ENCODE measurements at places on chromosomes 3 and 15.

- peaks cover 1% of the 10 kb centered on the region for H3K27me3 ChIP-seq
- no peak overlapping the region for H3K27ac ChIP-seq
- no peak for DNase-seq
- no peaks in the 10 kb centered on the region for H3K36me3 ChIP-seq
- no peaks in the 10 kb centered on the region for H3K4me1 ChIP-seq
- no peak overlapping the region for H3K4me3 ChIP-seq
Measured at GRCh38 chr3:123376451-123377242, 72.2 kb downstream of the ADCY5 start.

DNA sequence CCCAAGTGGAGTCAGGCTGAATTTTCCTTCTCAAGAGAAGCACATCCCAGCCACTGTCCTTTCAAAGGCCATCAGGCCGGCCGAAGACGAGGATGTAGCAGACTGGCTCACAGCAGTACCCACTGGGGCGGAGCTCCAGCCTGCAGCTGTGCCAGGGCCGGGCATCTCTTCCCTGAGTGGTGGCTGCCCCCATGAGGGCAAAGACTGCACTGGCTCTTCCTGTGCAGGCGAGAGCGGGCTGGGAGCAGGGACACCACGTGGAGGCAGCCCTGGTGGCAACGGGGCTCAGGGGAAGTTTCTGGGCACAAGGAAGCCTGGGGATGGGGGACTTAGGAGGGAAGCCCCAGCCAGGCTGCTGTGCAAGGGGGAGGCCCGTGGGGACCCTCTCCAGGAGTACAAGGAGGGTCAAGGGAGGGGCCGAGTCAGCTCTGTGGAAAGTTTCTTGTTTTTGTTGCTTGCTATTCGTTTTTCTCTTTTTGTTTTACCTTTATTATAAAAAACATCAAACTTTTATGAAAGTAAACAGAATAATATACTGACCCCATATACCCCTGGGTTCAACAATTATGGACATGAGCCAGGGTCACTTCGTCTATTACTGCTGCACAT lies 66.1 kb downstream of the RPN1 start:
- H3K27ac ChIP-seq = no peak overlapping the region
- DNase-seq = peak; percentile 75
- no peaks in the 10 kb centered on the region for H3K36me3 ChIP-seq
- no peak overlapping the region for H3K4me3 ChIP-seq

DNA sequence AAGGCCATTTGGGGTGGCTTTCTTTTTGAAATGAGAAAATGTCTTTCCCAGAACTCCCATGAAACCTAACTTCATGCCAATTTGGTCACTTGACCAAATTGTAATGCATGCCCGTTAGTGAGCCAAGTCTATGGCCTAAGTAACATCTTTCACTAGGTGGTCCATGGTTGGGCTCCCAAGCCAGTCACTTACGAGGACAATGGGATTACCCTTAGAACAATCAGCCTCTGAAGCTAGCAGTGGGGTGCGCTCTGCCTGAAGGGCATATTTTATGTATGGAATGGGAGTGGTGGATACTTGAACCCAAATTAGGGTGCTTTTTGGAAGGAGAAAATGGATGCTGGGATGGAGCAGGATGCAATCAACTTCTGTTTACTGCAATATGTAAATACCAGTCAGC lies 127.4 kb upstream of the GOLIM4 start:
- H3K27ac ChIP-seq = no peak overlapping the region
- no peak overlapping the region for H3K4me3 ChIP-seq
- DNase-seq = no peak
- no peaks in the 10 kb centered on the region for H3K36me3 ChIP-seq
- peaks cover 7% of the 10 kb centered on the region for H3K27me3 ChIP-seq

DNA sequence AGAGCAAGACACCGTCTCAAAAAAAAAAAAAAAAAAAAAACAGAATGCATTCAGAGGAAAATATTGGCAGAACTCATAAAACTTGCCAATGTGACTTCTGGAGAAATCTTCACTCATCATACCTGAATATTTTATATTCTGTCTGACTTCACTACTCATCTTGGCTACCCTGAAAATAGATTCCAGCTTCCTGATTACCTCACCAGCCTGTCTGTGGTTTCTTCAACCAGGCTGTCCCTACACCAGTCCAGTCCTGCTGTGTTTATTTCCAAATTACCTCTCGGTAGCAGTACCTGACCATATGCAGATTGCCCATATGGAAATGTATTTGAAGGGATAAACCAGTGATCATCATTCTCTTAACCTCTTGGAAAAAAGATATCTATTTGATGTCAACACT lies 9.3 kb upstream of the P3H2 start:
- H3K36me3 ChIP-seq = no peaks in the 10 kb centered on the region
- no peaks in the 10 kb centered on the region for H3K4me1 ChIP-seq
- DNase-seq = no peak

DNA sequence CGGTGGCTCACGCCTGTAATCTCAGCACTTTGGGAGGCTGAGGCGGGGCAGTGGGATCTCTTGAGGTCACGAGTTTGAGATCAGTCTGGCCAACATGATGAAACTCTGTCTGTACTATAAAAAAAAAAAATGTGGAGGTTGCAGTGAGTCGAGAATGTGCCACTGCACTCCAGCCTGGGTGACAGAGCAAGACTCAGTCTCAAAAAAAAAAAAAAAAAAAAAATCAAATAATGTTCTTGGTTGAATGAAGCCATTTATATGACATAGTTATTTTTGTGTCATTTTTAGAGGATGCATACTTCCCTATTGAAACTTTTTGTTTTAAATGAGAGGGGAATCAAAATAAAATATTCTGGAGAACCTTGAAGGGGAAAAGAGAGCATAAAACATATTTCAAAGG lies 3.1 kb downstream of the HMCES start:
- peak overlapping the region; percentile 77 for H3K27ac ChIP-seq
- no peaks in the 10 kb centered on the region for H3K27me3 ChIP-seq
- H3K4me1 ChIP-seq = peaks cover 44% of the 10 kb centered on the region
- peak overlapping the region; percentile 25 for H3K4me3 ChIP-seq
- peaks cover 41% of the 10 kb centered on the region for H3K36me3 ChIP-seq
- DNase-seq = no peak

- peaks cover 4% of the 10 kb centered on the region for H3K4me1 ChIP-seq
- no peaks in the 10 kb centered on the region for H3K27me3 ChIP-seq
- H3K4me3 ChIP-seq = no peak overlapping the region
- DNase-seq = no peak
- H3K36me3 ChIP-seq = peaks cover 15% of the 10 kb centered on the region
Measured at GRCh38 chr3:106255870-106256248, 387.0 kb upstream of the CBLB start.

Measured in activated CD4-positive, alpha-beta T cell treated with anti-CD3 and anti-CD28 coated beads, Interleukin-2, amount 10 ng/mL, durations not matched to agents 24 days and 14 days (primary cell).